ENCODE measurements at places on chromosomes 12 and 14.
A peak's percentile ranks its signal among the peaks of the same experiment; 100 is the strongest.

GRCh38 chr14:99125113-99125512 is 146.9 kb downstream of the BCL11B start:
- DNase-seq = peak; percentile 30

- no peak for DNase-seq
Measured at GRCh38 chr14:77708749-77709148, 846 bp downstream of the SLIRP start.

- no peak for DNase-seq
Measured at GRCh38 chr12:40078266-40078665, 27.6 kb downstream of the SLC2A13 start.

DNA sequence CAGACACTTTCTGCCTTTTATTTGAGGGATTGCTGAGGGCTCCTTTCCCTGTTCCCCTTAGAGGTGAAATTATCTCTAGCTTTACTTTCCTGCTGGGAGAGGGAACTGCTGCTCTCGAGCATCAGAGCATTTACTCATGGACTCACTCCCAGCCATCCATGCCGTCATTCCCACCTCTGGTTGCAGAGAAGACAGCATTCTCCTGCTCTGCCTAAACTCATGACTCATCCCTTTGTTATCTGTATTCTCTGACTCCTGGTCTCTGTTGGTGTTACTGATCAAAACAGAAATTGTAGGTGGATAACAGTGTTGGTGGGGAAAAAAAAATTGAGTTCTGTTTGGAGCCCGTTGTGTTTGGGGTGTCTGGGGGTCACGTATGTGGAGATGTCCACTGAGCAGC is 159.3 kb downstream of the TTC8 start:
- DNase-seq = no peak

GRCh38 chr12:5780536-5780935 is 164.5 kb downstream of the ANO2 start:
- no peak for DNase-seq

DNA sequence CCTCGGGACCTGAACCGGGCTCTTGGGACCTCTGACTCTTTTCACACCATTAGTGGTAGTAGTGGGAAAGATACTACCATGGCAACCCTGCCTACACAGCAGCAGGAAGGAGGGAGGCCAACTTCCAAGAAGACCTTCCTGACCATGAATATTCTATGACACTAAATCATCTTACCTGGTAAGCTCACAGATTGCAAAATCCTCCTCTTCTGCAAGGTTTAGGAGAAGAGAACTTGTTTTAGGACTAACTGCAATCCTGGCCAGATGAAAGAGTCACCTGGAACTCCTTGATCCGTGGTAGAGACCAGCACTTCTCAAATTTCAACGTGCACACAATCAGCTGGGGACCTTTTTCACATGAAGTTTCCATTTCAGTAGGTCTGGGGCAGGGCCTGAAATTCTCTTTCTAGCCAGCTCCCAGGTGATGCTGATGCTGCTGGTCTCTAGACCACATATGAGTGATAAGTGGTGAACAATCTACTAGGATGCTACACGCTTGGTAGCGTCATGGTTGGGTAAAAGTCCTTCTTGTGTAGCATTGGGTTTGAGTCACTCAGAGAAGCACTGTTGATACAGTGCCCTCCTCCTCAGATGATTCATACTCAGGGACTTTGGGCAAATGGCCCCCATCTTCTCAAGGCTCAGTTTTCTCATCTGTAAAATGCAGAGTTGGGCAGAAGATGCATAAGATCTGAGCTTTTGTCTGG is 35.6 kb upstream of the FICD start:
- no peak for DNase-seq

DNA sequence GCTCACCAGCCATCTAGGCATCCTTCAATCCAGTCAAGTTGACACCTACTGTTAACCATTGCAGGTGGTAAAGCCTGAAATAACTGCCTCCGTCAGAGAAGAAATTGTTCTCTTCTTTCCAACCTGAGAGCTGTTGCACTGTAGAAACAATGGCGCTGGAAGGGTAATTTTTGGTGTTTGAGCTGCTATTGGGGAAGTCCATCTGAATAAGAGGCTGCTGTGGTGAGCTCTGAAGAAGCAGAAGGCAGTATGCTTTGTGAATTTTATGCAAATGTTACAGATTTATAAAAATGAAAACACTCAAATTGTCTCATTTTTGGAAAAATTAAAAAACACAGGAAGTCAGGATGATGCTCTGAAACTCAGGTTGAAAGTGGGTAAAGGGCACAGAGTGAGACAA is 60.2 kb downstream of the SNAPC1 start:
- DNase-seq = no peak

Data from sigmoid colon (tissue), 7 donors.